CD4-positive, alpha-beta T cell (primary cell): ENCODE measurements at places on chromosomes 12 and 14.

GRCh38 chr12:132428936-132429601 lies 60.9 kb upstream of the FBRSL1 start:
- peaks cover 52% of the 10 kb centered on the region for H3K4me1 ChIP-seq
- DNase-seq, result no peak
- H3K27me3 ChIP-seq, result no peaks in the 10 kb centered on the region

GRCh38 chr14:94132285-94132887 lies 3.0 kb upstream of the IFI27L2 start:
- no peak overlapping the region for H3K27ac ChIP-seq
- H3K36me3 ChIP-seq, result no peaks in the 10 kb centered on the region
- DNase-seq, result peak; percentile 62
- peaks cover 22% of the 10 kb centered on the region for H3K4me1 ChIP-seq

DNA sequence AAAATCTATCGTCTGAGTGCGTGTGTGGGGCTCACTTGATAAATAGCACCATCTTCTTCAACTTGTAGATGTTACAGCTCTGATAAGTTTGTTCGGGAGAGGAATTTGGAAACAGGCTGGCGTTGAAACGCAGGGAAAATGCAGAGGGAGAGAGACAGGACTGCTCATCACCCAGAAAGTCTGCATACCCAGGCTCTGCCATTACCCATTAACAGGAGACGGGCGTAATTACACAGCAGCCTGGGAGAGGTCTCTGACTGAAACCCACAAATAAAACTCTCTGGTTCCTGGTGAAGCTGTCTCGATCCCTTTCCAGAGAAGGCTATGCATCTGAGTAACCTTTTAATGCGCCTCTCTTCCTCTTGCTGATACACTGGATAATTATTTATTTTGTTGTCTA lies 547.3 kb downstream of the BCL11B start:
- H3K27ac ChIP-seq, result no peak overlapping the region
- DNase-seq, result no peak
- no peaks in the 10 kb centered on the region for H3K27me3 ChIP-seq
- no peaks in the 10 kb centered on the region for H3K4me1 ChIP-seq
- H3K4me3 ChIP-seq, result no peak overlapping the region

- no peak overlapping the region for H3K27ac ChIP-seq
- no peak for DNase-seq
- no peaks in the 10 kb centered on the region for H3K36me3 ChIP-seq
- H3K27me3 ChIP-seq, result no peaks in the 10 kb centered on the region
Measured at GRCh38 chr14:64623554-64624165, 73.9 kb downstream of the PPP1R36 start.

DNA sequence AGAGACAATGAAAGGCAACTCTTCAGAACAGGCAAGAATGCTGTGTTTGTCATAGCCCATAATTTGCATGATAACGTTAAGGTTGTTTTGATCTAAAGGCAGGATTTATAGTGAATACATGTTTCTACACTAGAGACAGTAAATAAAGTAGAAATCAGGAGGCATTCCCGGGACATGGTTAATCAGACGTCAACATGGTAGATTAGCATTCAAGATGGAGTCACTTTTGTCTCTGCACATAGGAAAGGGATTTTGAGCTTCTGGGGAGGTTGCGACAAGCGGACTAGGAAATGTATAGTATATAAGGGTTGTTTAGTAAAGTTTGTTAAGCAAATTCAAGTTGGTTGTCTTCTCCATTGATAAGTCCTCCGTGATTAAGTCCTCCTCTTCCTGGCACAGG lies 2.8 kb upstream of the RNASE1 start:
- DNase-seq, result no peak
- H3K4me3 ChIP-seq, result no peak overlapping the region
- H3K36me3 ChIP-seq, result no peaks in the 10 kb centered on the region

DNA sequence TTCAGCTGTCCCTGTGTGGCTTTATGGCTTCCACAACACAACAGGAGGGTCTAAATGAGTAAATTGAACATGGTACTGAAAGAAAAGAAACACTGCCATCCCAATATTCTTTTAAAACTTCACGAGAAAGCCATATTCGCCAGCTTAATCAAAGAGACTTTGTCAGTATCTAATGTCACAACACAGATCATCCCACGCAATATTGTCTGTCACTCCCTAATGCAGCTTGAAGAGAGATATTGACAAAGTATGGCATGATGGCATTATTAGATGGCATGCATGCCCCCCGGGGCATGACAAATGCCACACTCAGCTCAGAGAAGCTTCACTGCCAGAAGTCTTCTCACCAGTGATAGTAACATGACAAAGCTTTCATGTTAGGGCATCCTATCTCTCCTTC lies 197.8 kb downstream of the TTC8 start:
- H3K4me3 ChIP-seq, result no peak overlapping the region
- H3K27me3 ChIP-seq, result peaks cover 34% of the 10 kb centered on the region
- H3K36me3 ChIP-seq, result no peaks in the 10 kb centered on the region
- DNase-seq, result no peak
- H3K4me1 ChIP-seq, result peaks cover 9% of the 10 kb centered on the region

DNA sequence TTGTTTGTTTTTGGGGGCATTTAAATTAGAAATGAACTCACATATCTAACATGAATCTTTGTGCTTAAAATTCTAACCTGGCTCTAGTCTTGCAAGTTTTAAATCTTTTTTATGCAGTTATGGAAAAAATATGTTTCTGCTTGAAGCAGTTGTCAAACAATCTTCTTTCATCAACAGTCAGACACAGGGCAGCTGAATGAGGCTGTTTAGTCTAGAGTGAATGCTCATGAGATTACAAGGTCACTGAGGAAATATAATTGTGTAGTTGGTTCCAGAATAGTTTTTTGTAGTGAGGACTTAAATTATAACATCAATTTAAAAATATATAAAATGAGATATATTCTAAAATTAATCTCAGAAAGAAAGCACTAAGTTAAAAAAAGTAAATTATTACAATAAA lies 76.5 kb downstream of the TRMT5 start:
- no peak overlapping the region for H3K27ac ChIP-seq
- H3K27me3 ChIP-seq, result no peaks in the 10 kb centered on the region
- H3K36me3 ChIP-seq, result no peaks in the 10 kb centered on the region
- H3K4me3 ChIP-seq, result no peak overlapping the region
- no peak for DNase-seq
- H3K4me1 ChIP-seq, result no peaks in the 10 kb centered on the region

DNA sequence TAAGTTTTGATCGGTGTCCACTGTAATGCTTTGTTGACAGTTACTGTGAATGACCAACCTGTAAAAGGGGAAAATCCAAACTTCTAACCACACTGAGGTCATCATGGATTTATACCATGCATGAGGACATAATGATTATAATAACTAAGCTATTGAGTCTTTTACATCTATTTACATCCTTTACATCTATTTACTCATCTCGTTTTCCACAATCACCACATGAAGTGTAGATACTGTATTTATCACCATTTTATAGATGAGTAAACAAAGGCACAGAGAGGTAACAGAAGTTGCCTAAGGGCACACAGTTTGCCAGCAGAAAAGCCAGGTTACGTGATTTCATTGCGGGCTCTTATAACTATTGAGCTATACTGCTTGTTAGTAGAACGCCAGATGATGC lies 27.9 kb upstream of the EID3 start:
- H3K27ac ChIP-seq, result no peak overlapping the region
- no peaks in the 10 kb centered on the region for H3K27me3 ChIP-seq
- DNase-seq, result no peak
- no peak overlapping the region for H3K4me3 ChIP-seq
- H3K4me1 ChIP-seq, result peaks cover 6% of the 10 kb centered on the region

DNA sequence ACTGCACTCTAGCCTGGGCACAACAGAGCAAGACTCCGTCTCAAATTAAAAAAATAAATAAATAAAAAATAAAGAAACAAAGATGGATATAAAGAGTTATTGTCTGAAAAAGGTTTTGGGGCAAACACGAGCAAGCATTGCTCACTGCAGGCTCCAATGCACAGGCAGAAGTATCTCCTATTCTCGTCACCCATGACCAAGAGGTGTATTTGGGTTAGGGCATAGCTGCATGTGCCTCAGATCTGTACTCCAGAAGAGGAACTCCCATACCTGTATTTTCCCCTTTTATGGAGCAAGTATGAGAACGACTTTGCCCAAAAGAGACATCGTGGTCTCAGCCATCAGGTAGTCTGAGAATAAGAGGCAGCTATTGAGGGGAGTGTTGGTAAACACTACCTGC lies 10.2 kb upstream of the TCP11L2 start:
- no peak for DNase-seq
- H3K27me3 ChIP-seq, result no peaks in the 10 kb centered on the region
- H3K36me3 ChIP-seq, result no peaks in the 10 kb centered on the region
- H3K4me1 ChIP-seq, result no peaks in the 10 kb centered on the region
- no peak overlapping the region for H3K4me3 ChIP-seq
- no peak overlapping the region for H3K27ac ChIP-seq

DNA sequence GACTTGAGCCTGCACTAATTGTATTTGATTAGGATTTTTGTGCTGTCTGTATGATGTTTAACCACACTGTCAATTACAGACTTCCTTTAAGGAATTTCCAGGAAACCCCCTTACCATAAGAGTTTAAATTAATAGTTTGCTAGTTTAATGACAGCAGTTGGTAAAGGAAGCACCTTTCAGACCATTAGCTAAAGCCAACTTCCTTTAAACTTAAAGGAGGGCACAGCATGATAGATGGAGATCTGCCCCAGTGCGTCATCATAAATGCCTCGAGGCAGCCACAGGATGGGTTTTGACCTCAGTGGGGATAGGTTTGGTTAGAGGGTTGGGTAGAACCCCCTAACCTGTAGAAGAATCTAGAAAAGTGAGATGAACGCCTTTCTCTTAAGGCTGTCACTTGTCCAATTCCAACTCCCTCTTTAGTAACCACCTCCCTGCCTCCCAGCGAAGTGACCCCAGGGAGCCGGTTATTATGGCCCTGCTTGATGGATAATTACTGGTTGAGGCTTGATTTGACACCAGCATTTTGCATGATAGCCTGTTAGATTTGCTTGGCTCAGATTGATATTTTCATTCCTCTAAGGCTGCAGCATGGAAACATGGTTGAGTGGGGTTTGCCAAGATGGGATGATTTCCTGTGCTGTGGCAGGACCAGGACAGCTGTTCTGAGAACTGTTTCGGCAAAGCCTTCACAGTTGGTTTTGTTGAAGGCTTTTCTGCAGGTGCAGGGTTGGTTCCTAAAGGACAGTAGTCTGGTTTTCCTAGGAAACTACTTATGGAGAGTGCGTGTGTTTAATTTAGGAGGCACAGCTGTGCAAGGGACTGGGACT lies 62.7 kb downstream of the CHST11 start:
- no peak overlapping the region for H3K27ac ChIP-seq
- peaks cover 43% of the 10 kb centered on the region for H3K4me1 ChIP-seq

GRCh38 chr12:109617491-109617890 lies 43.9 kb downstream of the MVK start:
- H3K4me3 ChIP-seq, result no peak overlapping the region
- DNase-seq, result no peak
- peaks cover 10% of the 10 kb centered on the region for H3K27me3 ChIP-seq
- no peaks in the 10 kb centered on the region for H3K36me3 ChIP-seq
- no peak overlapping the region for H3K27ac ChIP-seq

DNA sequence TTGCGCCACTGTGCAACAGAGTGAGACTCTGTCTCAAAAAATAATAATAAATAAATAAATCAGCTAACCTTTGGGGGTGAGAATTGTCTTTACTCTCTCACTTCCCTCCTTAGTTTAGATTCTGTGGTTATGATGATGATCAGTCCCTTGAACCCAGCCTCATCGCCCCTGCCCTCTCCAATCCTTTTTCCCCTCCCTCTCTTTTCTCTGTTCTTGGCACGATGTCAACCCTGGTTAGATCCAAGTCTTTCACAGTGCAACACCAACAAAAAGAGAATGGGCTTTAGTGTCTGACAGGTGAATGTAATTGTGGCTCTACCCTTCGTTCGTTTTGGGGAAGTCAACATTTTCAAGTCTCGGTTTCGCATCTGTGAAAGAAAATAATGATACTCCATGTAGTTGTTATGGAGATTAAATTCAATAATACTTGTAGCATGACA lies 59.0 kb downstream of the NTN4 start:
- DNase-seq, result no peak
- no peaks in the 10 kb centered on the region for H3K27me3 ChIP-seq
- no peak overlapping the region for H3K27ac ChIP-seq
- H3K36me3 ChIP-seq, result no peaks in the 10 kb centered on the region

DNA sequence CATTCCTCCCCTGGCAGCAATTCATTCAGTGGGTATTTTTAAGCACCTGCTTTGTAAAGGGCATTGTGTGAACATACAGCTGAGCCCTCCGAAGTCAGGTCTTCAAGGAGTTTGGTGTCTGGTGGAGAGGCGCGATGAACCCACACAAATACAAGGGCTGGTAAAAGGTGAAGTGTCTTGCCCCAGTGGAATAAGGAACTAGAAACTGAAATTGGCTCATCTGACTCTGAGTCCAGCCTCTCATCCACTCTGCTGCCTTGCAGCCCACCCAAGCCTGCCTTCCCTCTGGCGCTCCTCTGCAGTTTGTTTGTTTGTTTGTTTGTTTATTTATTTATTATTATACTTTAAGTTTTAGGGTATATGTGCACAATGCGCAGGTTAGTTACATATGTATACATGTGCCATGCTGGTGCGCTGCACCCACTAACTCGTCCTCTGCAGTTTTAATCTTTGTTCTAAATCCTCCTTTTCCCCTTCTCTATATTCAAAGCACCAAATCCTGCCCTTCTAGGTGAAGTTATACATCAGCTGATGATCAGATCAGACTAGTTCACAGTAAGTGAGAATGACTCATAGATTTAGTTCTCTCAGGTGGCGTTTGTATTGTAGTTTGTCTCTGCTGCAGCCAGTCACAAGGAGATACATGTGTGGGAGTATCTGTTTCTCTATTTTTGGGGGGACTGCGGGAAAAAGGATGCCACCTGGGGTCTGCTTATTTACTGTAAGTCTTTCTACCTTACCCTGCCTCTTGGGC lies 394.5 kb downstream of the APAF1 start:
- no peak for DNase-seq
- H3K4me3 ChIP-seq, result no peak overlapping the region
- H3K36me3 ChIP-seq, result no peaks in the 10 kb centered on the region
- H3K27me3 ChIP-seq, result no peaks in the 10 kb centered on the region
- H3K4me1 ChIP-seq, result no peaks in the 10 kb centered on the region

DNA sequence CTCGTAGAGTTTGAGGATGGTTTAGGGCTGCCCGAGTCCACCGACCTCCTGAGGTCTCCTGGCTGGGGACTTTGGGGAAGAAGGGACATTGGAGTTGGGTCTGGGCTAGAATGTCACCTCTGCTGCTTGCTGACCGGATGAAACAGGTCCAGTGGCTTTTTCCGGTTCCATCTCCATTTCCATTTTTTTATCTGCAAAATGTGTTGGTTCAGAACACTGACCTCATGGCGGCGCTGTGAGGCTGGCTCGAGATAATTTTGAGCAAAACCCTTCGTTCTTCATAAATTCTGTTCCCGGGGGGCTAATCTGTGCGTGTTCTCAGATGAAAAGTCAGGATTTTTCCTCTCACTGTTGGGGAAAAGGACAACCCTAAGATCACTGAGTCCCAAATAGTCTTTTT lies 11.7 kb upstream of the MYL2 start:
- no peak overlapping the region for H3K4me3 ChIP-seq
- no peaks in the 10 kb centered on the region for H3K27me3 ChIP-seq
- peaks cover 2% of the 10 kb centered on the region for H3K4me1 ChIP-seq
- no peak overlapping the region for H3K27ac ChIP-seq
- no peaks in the 10 kb centered on the region for H3K36me3 ChIP-seq
- no peak for DNase-seq
